ENCODE measurements at places on chromosomes 3 and 15.

DNA sequence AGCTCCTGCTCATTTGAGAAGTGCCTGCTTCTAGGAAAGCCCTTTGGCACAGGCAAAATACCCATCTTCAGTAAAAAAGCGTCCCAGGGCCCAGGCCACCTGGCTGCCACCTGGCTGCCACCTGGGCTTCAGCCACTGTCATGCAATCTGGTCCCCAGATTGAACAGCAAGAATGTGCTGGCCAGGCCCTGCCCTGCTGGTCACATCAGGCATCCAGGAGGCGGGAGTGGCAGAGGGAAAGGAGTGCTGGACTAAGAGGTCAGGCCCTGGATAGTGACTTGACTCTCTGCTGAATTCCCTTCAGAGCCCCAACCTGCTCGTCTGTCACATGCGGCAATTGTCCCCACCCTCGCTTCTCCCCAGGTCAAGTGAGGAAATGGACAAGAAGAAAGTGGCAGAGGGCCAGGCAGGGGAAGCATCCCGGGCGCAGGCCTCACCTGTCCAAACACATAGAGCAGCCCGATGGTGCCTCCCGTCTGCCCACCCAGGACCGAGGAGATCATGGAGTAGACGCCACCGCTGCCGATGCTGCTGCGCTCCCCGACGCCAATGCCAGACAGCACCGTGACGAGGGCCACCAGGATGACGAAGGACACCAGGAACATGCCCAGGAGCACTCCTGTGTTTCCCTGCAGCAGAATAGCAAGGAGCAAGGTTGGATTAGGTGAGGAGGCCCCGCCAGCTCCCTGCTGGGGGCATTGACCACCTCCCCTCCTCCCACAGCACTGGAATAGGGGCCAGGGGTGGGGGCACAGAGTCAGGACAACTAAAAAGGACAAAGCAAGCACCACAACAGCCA lies 25.5 kb downstream of the SLC12A8 start:
- DNase-seq = no peak

DNA sequence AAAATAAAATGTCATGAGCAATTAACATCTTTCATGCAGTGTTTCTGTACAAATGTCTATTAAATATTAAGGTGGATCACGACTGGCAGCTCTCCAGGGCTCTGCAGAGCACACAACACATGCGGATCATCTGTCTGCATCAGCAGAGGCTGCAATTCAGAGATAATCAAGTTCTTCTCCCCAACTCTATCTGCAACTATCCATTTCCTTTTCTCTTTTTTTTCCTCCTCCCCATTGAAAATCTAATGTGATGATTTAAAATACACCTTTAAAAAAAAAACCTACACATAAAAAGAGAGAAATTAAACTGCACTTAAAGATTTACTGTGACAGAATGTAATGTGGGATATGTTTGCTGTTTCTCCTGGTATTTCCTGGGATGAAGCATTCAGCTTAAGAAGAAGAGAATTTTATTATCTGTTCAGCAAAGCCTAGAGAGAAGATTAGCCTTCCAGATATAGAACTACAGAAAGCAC lies 352.6 kb upstream of the CCDC54 start:
- DNase-seq = no peak

- no peak for DNase-seq
These were observed 3.0 kb upstream of the CD80 start for GRCh38 chr3:119562307-119562961.

DNA sequence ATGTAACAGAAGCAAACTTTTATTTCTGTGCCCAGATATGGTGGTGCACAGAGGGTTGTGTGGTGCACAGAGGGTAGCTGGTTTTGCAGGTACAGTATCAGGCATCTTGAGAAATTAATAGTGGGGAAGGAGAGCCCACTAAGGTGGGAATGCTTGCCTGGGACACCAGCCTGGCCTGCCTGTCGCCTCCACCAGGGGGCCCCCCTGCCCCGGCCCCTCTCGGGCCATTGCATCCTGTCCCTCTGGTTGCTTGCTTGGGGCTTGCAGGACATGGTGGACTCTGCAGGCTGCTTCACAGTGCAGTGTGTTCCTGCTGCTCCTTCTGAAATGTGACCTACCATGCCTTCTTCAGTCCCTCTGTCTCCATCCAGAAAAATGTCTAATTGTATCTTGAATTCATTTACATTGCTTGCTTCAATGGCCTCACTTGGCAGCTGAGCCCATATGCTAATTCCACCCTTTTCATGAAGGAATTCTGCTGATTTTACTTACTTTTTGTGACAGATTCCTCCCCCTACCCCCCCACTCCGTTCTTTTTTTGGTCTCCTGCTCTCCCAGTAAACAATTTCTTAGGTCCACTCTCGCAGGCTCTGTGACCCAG lies 73.6 kb downstream of the EEFSEC start:
- DNase-seq = no peak

DNA sequence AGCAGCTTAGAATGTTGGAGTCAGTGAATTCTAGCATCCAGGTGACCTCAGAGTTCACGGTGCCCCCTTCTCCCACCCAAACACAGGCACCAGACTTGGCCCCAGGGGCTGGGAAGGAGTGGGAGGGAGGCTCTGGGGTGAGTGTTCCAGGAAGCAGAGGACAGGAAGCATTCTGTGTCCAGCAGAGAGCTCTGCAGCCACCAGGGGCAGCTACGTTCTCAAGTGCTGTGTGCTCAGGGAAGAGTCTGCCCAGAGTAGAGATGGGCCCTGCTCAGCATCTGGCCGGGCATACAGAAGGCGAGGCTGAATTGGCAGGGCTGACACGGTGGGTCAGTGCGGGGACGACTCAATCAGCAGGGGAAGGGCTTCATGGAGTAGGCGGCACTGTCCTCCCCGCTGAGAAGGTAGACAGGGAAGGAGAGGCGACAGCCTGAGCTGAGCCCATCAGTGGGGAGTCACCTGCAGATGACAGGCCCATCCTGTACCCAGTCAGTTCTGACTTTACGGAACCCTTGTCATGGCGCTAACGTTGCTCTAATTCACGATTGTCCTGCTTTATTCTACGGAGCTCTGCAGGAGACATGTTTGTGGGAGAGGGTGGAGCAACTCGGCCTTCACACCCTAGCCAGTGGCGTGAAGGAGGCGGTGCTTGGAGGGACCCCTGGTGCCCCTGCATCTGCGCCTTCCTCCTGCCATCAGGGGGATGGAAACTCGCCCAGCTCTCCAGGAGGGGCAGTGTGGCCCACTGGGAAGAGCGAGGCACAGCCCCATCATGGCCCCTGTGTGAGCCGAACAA lies 82.2 kb downstream of the C3orf70 start:
- no peak for DNase-seq

DNA sequence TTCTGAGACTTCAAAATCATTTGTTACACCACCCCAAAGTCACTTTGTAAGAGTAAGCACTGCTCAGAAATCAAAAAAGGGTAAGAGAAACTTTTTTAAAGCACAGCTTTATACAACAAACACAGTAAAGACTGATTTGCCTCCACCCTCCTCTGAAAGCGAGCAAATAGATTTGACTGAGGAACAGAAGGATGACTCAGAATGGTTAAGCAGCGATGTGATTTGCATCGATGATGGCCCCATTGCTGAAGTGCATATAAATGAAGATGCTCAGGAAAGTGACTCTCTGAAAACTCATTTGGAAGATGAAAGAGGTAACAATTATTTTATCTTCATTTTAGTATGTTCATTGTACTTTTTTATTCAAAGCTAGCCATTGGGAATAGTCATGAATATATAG lies 32.6 kb downstream of the BLM start:
- DNase-seq = no peak

All from urinary bladder (tissue), 4 donors.